T-helper 22 cell (primary cell): ENCODE measurements at places on chromosomes 5 and 9.
A peak's percentile ranks its signal among the peaks of the same experiment; 100 is the strongest.

DNA sequence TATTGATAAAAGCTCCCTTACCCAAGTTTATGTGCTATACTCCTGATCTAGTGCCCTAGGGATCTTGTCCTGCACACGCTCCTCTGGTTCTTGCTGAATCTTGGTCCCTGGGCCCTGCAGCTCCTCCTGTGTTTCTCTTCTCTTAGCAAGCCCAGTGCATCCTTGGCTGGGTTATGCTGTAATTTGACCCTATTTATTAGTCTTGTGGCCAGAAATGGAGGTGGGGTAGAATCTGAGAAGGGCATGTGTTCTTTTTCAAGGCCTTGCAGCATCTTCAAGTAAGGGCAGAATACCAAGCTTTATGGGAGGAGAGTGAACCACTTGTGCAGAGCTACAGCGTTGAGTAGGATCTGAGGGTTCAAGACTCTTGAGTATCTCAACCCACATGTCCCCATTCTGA lies 366.8 kb downstream of the FAM170A start:
- DNase-seq: no peak

- no peak for DNase-seq
These were observed 96.4 kb upstream of the EDIL3 start for GRCh38 chr5:84480873-84481637.

DNA sequence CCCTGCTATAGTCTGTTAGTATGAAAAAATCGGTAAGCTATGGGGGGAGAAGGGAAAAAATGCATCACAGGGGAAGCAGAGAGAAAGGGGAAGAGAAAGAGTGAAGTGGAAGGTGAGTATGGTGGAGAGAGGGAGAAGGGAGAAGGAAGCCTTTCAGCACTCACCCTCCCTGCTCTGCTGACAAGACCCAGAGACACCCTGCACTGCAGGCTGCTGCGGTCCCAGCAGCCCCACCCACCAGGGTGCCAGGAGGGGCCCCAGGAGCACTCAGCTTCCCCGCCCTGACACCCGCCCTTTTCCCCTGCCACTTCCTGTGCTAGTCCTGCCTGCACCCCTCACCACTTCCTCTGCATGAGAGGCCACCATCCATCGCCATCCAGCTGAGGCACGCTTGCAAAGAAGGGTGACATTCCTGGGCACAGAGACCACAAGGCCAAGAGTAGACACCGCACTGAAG lies 12.7 kb downstream of the STK10 start:
- peak; percentile 92 for DNase-seq

- no peak for DNase-seq
These were observed 159.8 kb upstream of the PHYKPL start for GRCh38 chr5:178392386-178392785.

DNA sequence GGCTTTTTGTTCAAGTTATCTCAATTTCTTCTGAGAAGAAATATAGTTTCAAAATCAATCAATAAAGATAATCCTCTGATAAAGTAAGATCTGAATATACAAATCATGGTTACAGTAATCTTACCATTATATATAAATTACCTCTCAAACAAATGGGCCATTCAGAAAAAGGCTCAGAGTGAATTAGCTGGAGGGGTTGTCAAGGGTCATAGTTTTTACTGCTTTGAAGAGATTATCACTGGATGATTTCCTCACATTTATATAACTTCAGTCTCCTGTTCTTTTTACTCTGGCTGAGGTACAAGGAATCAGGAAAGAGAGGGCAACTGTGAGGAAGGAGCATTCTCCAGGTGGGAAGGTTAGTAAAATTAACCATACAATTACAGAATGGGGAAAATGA lies 148.6 kb upstream of the ELL2 start:
- DNase-seq: no peak

- DNase-seq: no peak
These were observed 65.2 kb downstream of the C9orf50 start for GRCh38 chr9:129555512-129556215.

GRCh38 chr5:149278451-149279210 lies 7.0 kb downstream of the AFAP1L1 start:
- DNase-seq: no peak

DNA sequence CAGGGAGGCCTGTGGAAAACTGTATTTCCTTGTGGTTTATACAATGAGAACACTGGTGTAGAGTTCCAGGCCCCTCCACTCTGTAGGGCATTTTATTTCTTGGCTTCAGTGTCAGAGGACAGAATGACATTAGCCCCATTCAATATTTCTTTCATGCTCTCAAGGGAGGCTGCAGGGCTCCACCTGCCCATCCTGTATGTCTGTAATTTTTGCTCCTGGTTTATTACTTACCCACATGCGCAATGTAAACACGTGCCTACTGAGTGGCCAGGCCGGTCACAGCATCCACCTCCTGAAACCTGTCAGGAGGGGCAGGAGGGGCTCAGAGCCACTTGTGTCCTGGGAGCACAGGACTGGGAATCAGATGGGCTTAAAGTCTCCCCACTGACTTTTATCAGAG lies 82.4 kb downstream of the GADD45G start:
- DNase-seq: no peak

DNA sequence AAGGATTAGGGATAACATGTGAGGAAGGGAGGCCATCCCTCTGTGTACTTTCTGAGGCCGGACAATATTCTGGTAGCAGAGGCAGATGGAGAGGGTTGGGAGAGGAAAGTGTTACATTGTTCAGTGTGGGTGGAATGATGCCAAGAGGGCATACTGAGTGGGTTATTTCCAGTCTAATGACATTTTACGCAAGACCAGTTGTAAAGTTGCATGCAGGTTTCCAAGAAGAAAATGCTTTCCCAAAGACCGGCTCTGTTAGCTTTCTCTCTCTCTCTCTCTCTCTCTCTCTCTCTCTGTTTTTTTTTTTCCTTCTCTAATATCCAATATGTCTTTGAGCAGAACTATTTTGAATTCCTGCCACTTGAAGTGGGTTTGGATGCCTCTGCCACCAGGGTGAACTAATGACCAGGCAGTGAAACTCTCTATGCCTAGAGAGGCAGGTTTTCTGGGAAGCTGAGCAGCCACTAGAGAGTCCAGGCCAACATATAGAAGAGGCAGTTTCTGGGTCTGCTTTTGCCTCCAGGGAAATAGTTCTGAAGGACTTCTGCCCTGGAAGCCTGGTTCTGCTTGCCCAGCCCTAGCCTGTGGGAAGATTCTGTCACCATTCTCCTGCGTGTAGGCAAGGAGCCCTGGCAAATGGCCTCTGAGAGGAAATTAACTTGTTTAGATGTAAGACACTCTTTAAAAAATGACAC lies 24.4 kb upstream of the ZNF366 start:
- DNase-seq: no peak

GRCh38 chr9:12972608-12973589 lies 198.1 kb downstream of the LURAP1L start:
- no peak for DNase-seq

DNA sequence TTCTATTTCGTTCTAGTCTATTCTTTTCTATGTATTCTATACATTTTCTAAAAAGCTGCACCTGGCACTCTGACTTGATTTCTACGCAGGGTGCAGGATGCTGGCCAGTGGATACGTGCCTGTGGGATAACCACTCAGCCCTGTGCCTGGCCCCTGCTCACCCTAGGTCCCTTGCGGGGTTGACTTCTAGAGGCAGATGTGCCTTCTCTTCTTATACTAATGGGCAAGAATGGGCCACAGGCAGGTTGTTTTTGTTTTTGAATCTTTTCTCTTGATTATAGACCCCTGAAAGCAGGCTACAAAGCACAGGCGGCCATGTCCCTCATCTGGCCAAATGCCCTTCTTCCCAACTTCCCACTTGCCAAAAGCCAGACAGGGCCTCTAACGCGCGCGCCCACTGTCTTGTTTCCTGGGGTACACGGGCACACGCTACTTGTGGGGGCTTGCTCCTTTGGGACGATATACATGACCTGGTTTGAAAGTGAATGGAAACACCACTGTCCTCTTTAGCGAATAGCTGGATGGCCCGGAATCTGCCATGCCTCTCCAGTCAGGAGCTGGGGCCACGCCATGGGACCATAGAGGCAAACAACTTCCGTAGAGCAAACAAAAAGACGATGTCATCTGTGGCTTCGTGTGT lies 162.7 kb upstream of the IRX2 start:
- DNase-seq: no peak

DNA sequence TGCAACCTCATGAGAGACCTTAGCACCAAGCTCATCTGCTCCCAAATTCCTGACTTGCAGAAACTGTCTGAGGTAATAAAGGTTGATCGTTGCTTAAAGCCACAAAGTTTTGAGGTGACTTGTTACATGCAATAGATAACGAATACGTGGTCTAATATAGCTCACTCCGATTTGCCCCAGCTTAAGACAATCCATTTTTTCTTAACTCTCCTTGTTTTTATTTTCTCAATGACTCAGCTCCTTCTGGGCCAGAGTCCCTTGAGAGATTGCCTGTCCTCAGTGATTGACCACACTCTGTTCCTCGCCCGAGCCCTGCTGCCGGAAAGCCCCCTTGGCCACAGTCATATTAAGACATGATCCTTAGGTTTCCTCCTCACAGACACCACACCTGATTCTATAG lies 63.7 kb upstream of the FANCC start:
- DNase-seq: no peak

GRCh38 chr5:135141303-135142268 lies 107.6 kb upstream of the PITX1 start:
- no peak for DNase-seq

- DNase-seq: peak; percentile 34
These were observed 11.4 kb downstream of the MTAP start for GRCh38 chr9:21813575-21814473.

- no peak for DNase-seq
These were observed 37.9 kb downstream of the UBTD2 start for GRCh38 chr5:172245703-172246125.

DNA sequence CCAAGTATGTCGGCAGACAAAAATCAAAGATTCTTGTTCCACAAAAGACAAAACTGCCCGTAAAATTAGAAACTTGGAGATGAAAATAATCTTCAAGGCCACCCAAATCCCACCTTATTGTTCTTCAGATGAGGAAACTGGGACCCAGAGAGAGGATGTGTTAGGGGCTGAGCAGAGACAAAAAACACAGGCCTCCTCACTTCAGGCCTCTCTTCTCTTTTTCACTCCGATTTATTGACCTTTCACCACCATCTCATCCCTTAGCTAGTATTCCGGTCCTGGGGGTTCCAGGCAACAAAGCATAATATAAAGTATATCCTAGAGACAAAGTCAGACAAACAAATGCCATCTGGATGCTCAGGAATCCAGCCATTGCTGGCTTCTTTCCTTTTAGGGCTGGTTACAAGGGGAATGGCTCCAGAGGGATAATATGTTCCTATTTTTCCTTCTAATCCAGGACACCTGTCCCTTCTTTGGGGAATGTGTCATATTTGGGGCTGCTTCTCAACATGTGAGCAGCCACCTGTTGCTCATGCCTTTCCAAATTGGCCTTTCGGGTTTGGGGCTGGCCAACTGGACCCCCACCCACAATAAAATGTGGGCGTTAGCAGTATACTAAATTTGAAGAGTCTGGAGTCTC lies 42.2 kb upstream of the AFAP1L1 start:
- DNase-seq: no peak

GRCh38 chr5:146789712-146790653 lies 88.6 kb downstream of the PPP2R2B start:
- no peak for DNase-seq

DNA sequence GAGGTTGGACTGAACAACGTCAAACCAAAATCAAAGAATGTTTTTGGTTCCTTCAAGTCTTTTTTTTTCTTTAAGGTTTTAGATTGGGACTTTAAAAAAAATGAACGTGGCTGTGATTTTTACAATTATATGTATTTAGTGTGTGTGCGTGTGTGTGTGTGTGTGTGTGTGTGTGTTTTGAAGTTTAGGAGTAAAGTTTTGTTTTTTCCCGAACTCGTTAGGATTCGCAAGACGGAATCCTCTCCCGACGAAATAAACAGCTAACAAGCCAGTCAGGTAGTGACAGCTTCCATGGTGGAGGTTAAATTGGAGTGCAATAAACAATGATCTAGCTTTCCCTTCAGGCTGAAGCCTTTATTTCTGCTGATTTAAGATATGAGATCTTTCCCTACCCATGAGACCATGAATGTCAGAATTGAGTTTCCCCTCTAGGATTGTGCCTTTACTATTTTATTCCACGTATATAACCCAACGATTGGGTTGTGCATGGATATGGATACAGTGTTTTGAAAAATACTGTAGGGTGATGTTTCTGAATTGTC lies 1.2 kb downstream of the KIAA1958 start:
- no peak for DNase-seq

GRCh38 chr5:176593273-176593869 lies 16.6 kb downstream of the GPRIN1 start:
- no peak for DNase-seq

DNA sequence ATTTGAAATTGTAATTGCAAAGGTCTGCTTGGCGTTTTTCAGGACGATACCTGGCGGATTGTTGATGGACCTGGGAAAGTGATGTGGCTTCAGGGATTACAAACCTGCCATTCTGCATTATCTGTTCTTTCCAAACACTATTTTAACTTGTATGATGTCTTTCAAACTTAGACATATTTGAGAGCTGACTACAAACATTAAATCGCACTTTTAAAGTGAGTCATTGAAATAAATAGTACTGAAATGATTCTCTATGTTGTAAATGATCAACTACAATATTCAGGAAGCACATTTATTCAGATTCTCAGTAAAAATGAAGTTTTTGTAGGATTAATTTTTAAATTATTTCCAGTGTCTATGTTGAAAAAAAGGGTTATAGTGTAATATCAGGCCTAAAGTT lies 32.3 kb upstream of the TMEM171 start:
- DNase-seq: no peak

GRCh38 chr9:69798744-69799143 lies 21.9 kb upstream of the CFAP95 start:
- no peak for DNase-seq

DNA sequence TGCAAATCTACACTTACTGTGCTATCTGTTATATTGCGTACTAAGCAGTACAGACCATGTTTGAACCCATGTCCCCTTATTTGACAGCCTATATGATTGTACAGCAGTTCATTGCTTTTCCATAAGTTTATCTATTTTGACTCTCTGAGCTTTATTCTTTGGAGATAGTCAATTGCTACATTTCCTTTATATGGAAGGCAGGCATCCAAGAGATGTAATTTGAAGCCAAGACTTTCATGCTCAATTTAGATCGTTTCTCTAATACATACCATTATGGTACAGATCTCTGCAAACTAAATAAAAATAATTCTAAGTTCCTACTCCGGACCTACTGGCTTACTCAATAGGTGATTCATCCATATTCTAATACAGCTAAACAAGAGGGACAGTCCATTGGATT lies 424.8 kb downstream of the TMEM38B start:
- DNase-seq: no peak

- no peak for DNase-seq
These were observed 14.4 kb downstream of the ELOVL7 start for GRCh38 chr5:60829490-60830266.
